Cerebellar cortex (tissue), 1 donor: ENCODE measurements at places on chromosomes 4 and X.

DNA sequence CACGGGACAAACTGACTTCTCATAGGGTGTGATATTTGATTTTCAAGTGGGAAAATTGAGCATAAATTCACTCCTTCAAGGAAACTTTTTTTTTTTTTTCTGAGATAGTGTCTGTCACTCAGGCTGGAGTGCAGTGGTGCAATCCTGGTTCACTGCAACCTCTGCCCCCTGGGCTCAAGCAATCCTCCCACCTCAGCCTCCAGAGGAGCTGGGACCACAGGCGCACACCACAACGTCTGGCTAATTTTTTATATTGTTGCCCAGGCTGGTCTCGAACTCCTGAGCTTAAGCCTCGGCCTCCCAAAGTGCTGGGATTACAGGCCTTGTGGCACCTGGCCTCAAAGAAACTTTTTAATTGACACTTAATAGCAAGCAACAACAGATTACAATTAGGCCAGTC lies 13.8 kb downstream of the CLDN34 start:
- no peak for DNase-seq

- DNase-seq = no peak
These were observed 94.5 kb downstream of the RAPGEF2 start for GRCh38 chr4:159197260-159197884.

GRCh38 chr4:178953447-178954120 lies 1511.3 kb upstream of the AGA start:
- DNase-seq = no peak

DNA sequence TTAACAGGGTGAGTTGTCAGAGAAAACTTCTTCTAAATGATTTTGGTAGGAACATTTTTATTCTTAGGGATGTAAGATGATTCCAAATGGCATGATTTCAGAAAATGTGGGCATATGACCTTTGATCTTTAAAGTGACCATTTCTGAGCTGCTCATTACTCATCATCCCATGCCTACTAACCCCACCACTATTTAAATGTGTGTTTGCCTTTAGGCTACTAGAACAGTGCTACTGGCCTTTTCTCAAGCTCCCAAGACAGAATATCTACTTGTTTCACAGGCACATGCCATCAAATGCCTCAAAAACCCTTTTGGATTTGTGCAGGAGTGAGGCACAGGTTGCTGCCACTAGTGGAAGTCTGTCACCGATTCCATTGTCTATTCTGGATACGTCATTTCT lies 428.2 kb downstream of the ADAM29 start:
- DNase-seq = no peak

GRCh38 chr4:168384437-168385141 lies 66.0 kb upstream of the DDX60 start:
- DNase-seq = no peak

- no peak for DNase-seq
These were observed 5.0 kb downstream of the TFDP3 start for GRCh38 chrX:133213117-133213516.

GRCh38 chr4:26116057-26116456 lies 202.0 kb downstream of the SMIM20 start:
- DNase-seq = no peak
